ENCODE measurements at places on chromosomes 16 and 17.

DNA sequence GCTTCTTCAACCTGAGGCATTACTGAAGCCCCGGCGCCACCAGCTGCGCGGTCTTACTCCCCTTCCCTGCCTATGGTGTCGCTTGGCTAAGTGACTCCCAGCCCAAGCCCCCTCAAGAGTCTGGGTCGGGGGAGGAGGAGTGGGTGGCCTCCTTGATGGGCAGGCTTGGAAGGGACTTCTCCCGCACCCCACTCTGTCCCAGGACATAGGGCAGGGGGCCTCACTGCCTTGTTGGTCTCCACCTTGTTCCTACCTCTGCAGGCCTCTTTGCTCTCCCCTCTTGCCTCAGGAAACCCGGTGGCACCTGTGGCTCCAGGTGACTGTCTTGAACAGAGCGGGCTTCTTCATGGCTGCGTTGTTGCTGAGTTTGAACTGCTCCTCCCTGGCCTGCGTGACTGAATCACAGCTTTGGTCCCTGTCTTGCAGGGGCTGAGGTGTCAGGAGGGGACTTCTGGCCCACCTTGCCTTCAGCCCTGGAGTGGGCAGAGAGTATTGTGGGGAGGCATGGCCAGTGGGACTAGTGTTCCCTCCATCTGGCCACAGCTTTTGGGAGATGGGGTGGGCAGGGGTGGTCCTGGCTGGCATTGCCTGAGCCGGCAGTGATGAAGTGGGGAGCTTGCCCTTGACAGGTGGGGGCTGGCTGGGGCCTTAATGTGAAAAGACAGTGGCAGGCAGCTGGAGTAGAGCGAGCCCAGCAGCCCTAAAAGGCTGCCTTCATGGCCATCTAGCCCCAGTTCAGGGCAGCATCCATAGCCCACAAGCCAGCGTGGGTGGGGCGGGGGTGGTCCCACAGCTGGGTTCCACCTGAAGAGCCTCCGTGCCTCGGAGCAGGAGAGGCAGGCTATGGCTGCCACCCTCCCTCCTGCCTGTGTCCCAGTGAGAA, 7.3 kb downstream of the CBX2 start:
- DNase-seq: no peak

DNA sequence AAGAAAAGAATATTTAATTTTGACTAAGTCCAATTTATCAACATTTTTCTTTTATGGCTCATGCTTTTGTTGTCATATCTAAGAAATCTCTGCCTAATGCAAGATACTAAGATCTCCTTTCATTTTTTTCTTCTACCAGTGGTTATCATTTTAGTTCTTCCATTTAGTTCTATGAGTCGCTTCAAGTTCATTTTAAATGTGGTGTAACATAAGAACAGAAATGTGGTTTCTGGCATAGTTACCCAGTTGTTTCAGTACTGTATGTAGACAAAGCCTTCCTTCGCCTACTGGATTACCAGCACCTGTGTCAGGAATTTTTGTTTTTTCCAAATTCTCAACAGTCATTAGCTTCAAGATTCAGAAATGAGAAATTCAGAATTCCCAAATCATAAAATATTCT, 175.7 kb downstream of the PARN start:
- DNase-seq: no peak

DNA sequence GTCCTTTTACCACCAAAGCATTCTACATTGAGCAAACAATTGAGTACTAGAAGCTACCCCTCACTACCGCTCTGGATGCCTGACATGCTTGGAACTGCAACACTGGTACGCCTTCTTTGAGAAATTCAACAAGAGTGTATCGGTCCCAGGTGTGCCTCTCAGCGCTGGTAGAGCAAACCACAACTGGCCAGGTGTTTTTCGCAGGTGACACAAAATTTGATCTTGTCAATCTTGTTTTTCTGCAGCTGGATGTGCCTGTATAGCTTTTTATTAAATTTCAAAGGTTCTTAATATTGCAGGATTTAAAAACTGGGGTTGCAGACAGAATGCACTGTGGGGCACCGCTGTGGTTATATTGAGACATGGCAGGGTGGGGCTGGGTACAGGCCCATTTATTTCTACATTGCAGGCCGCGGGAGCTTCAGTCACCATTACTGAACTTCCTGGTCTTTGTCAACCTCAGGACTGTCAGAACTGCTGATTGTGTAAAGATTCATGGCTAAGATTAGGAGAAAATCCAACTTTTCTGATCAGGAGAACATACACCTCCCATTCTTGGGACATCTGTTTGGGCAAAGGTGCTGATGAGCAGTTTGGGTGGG, 4.5 kb upstream of the SNX20 start:
- DNase-seq: no peak

DNA sequence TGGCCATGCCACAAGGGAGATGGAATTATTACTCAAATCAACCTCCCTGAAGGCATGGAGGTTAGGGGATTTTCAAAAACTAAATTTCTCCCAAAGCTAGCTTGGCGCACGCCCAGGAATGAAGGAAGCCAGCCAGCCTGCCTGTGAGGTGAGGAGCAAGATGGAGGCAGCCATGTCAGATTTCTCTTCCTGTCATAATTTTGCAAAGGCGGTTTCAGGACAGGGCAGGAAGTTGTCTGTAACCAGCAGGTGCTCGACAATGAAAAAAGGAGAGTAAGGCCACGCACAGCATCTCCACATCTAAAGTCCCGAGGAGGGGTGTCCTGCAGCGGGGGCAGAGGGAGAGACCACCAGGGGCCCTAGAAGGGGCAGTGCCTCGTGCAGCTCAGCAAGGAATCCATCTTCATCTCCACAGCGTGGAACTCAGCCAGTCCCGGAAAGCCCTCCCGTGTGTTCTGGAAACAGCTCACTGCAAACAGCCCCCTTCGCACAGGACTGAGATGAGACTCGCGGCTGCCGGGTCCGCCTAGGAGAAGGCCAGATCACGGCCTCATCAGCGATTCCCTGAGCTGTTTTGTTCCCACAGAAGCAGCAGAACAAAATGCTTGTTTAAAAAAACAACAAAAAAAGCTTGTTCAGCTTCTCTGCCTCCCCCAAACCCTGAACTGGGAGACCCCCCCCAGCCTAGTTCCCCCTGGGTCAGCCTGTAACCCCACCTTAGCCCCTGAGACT, 47.8 kb downstream of the SLC7A5 start:
- no peak for DNase-seq

DNA sequence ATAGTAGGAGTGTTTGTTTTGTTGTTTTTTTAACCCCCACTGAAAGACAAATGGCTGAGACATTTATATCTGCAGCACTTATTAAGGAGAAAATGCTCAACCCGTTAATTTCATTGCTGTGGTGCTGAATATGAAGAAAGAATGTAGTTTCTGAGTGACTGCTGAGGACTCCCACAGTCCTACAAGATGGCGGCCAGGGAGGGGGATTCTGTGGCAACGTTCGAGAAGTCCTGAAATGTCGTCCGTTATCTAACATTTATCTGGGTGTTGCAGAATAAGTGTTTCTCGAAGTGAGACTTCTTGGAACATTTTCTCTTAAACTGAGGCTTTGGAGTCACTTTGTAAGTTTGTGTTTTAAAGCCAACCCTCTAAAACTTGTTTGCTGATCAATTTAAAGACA, 530.4 kb downstream of the XYLT1 start:
- no peak for DNase-seq

DNA sequence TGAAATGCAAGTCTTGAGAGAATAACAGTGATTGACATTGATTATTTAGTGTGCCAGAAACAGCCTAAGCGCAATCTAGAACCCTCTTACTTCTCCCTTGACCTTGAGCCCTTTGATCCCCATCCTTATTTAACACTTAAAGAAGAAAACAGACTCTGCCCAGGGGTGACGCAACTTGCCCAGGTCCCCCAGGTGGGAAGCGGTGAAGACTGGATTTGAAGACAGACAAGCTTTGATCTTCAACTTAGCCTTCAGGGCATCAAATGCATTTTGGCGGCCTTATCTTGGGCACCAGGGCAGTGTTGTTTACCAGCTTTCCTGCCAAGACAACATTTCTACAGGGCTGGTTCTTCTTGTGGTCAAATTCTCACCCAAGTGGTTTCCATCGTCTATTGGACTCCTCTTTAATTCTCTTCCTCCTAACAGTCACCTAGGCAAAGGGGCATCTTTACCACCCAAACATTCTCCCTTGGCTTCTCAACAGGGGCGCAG, 8.9 kb upstream of the CIITA start:
- no peak for DNase-seq

GRCh38 chr16:1530349-1530882, 3.0 kb upstream of the TMEM204 start:
- no peak for DNase-seq

- no peak for DNase-seq
Observed at GRCh38 chr16:28902909-28903308, 22.1 kb downstream of the RABEP2 start.

- DNase-seq: no peak
Observed at GRCh38 chr16:51801635-51802034, 650.6 kb upstream of the SALL1 start.

DNA sequence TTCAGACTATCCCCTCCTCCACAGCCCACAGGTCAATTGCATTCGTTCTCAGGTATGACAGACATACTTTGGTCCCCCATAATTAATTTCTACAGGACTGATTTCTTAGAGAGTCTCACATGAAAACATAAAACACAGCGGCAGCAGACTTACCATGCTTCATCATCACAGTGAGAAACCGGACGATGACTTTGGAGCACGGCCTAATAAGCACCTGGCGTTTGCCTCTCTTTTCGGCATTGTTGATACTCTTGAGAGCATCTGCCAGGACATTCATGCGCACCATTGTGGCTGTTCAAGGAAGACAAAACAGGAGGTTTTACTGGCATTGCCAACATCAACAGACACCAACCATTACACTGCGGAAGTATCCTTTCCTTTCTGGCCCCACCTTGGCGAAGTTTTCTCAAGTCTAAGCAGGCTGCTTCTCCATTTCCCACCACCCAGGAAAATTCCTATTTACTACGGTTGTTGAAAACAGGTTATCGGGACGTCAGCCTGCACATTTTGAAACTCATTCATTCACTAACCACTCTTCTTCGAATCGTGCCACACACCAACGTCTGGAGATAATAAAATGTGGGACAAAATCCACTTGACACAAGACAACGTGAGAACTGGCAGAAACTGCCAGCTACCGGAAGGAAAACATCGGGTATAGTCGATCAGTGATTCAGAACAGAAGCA, 1.2 kb downstream of the RPS15A start:
- DNase-seq: peak; percentile 27

DNA sequence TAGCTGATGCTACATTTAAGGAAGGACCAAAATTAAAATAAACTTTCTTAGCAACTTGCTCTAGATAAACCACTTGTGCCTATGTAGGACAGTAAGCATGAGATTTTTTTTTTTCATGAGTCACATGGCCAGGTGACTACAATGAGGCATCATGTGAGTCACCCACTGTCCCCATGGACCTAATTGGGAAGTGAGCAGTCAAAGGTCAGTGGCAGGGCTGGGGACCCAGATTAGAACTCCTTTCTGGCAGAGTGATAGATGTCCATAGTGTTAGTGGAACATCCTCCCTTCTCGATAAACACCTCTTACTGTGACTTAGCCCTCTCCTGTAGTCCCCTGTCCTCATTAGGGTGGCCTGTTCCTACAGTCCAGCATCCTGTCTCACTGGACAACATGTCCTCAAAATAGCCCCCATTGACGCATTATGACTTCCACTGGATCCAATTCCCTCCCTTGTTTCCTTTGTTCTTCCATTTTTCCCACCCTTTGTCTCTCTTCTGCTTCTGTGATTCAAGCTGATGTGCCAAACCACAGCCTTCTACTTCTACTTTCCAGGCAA, 12.4 kb downstream of the ITGB3 start:
- no peak for DNase-seq

DNA sequence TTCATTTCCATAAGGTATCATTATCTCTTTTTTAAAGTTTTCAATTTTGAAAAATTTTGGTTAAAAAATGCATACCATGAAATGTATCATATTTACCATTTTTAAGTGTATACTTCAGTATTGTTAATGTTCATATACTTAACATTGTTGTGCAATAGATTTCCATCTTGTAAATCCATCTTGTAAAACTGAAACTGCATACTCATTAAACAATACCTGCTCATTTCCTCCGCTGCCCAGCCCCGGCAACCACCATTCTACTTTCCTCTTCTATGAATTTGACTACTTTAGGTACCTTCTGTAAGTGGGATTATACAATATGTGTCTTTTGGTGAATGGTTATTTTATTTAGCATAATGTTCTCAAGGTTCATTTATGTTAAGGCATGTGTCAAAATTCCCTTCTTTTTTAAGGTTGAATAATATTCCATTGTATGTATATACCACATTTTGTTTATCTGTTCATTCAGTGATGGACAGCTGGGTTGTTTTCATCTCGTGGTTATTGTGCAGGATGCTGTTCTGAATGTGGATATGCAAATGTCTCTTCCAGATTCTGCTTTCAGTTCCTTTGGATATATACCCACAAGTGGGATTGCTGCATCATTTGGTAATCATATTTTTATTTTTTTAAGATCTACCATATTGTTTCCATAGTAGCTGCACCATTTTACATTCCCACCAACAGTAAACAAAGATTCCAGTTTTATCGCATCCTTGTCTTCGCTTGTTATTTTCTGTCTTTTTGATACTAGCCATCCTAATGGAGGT, 6.7 kb downstream of the CCL2 start:
- no peak for DNase-seq

DNA sequence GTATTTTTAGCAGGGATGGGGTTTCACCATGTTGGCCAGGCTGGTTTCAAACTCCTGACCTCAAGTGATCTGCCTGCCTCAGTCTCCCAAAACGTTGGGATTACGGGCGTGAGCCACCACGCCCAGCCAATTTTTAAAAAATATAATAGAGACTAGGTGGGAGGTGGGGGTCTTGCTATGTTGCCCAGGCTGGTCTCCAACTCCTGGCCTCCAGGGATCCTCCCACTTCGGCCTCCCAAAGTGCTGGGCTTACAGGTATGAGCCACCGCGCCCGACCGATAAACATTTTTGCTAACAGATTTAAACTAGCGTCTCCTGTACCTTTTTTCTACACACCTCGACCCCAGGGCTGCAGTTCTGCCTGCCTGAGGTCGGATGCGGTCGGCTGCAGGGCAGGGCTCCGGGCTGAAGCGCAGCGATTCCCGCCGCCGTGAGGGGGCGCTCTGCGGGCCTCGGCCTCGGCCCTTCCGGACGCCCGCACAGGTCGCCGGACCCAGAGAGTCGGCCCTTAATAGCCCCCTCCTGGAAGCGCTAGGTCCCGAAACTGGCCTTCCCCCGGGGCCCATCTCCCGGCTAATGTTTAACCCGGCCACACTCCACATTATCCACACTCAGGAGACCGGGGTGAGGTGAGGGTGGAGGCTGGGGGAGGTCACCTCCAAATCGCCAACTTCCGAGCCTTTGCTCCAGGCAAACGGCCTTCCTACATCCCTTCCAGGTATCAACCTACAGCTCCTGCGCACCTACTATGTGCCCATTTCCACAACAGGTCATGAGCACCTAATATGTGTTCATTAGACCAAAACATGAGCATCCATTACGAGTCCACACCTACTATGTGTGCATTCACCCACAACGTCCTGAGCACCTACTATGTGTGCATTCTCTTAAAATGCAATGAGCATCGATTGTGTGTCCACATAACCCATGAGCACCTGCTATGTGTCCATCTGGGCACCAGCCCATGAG, 2.0 kb upstream of the GLIS2 start:
- DNase-seq: peak; percentile 52

- no peak for DNase-seq
Observed at GRCh38 chr17:61547113-61547512, 43.9 kb downstream of the NACA2 start.

GRCh38 chr17:4986403-4986802, 1.1 kb downstream of the CAMTA2 start:
- no peak for DNase-seq

GRCh38 chr17:45341533-45342158, 24.8 kb upstream of the MAP3K14 start:
- peak; percentile 17 for DNase-seq

- peak; percentile 80 for DNase-seq
Observed at GRCh38 chr17:47946929-47947397, 5.6 kb downstream of the PNPO start.

GRCh38 chr16:11583889-11584565, 2.7 kb downstream of the LITAF start:
- peak; percentile 56 for DNase-seq
